MCF 10A (cell line): ENCODE measurements at places on chromosomes 5 and 9.

DNA sequence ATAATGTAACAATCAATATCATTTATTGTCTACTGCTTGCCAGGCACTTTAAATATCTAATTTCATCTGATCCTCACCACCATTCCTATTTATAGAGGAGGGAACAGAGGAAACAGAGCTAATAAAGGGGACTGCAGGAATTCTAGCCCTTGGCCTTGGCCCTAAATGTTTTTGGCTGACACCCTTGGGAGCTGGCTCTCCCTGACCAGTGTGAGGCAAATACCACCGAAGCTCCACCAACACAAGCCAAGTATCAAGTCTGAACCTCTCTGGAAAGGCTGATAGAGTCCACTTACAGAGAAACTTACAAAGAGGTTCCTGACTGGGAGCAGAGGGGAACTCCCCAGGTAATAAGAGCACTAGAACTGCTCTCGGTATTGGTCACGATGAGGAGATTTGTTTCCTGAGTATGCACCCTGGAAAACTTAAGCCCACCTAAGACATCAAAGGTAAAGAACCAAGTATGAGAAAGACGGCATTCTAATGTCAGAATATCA is 243.1 kb upstream of the PANK3 start:
- no peak overlapping the region for H3K4me3 ChIP-seq
- H3K27me3 ChIP-seq, result no peaks in the 10 kb centered on the region
- no peaks in the 10 kb centered on the region for H3K4me1 ChIP-seq
- H3K36me3 ChIP-seq, result no peaks in the 10 kb centered on the region
- no peak overlapping the region for H3K27ac ChIP-seq
- no peak for DNase-seq

DNA sequence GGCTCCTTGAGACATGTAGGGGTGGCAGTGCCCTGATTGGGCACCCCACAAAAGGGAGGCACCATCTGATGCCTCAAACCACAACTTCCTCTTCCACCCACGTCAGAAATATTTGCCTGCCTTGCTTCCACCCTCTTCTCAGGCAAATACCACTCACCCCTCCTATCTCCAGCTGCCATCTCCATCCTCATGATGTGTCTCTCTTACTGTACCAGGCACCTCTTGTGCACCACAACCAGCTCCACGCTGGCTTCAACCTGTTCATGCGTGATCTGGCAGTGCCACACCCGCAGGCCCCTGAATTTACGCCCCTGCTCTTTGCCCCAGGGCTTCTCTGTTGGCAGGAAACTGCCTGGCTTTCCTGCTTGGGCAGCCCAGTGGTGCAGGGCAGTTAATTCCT is 87.8 kb upstream of the HSPA9 start:
- no peak overlapping the region for H3K27ac ChIP-seq
- peaks cover 29% of the 10 kb centered on the region for H3K4me1 ChIP-seq
- H3K27me3 ChIP-seq, result no peaks in the 10 kb centered on the region
- no peak overlapping the region for H3K4me3 ChIP-seq

DNA sequence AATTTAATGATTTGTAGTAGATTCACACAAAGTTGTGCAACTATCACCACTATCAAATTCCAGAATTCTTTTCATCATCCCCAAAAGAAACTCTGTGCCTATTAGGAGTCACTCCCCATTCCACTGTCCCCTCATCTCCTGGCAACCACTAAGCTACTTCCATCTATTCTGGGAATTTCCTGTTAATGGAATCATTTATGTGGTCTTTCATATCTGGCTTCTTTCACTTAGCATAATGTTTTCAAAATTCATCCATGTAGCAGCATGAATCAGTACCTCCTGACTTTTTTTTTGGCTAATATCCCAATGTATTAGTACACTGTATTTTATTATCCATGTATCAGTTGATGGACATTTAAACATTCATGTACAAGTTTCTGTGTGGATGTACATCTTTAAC is 157.6 kb downstream of the TTC39B start:
- H3K27ac ChIP-seq, result no peak overlapping the region
- H3K27me3 ChIP-seq, result no peaks in the 10 kb centered on the region
- no peak for DNase-seq
- H3K4me3 ChIP-seq, result no peak overlapping the region
- H3K4me1 ChIP-seq, result peaks cover 14% of the 10 kb centered on the region
- no peaks in the 10 kb centered on the region for H3K36me3 ChIP-seq

- no peak overlapping the region for H3K4me3 ChIP-seq
- H3K27ac ChIP-seq, result no peak overlapping the region
- DNase-seq, result peak; percentile 58
- H3K27me3 ChIP-seq, result no peaks in the 10 kb centered on the region
- H3K36me3 ChIP-seq, result no peaks in the 10 kb centered on the region
Observed at GRCh38 chr9:811106-811531, 30.4 kb upstream of the DMRT1 start.

GRCh38 chr5:104815212-104815611 is 1252.6 kb upstream of the NUDT12 start:
- H3K36me3 ChIP-seq, result no peaks in the 10 kb centered on the region
- no peak overlapping the region for H3K27ac ChIP-seq
- H3K27me3 ChIP-seq, result no peaks in the 10 kb centered on the region
- H3K4me1 ChIP-seq, result no peaks in the 10 kb centered on the region

GRCh38 chr9:134220311-134220710 is 55.9 kb upstream of the RNU6ATAC start:
- DNase-seq, result no peak
- no peak overlapping the region for H3K4me3 ChIP-seq
- H3K36me3 ChIP-seq, result peaks cover 6% of the 10 kb centered on the region
- H3K27ac ChIP-seq, result no peak overlapping the region
- no peaks in the 10 kb centered on the region for H3K4me1 ChIP-seq
- H3K27me3 ChIP-seq, result peaks cover 28% of the 10 kb centered on the region

DNA sequence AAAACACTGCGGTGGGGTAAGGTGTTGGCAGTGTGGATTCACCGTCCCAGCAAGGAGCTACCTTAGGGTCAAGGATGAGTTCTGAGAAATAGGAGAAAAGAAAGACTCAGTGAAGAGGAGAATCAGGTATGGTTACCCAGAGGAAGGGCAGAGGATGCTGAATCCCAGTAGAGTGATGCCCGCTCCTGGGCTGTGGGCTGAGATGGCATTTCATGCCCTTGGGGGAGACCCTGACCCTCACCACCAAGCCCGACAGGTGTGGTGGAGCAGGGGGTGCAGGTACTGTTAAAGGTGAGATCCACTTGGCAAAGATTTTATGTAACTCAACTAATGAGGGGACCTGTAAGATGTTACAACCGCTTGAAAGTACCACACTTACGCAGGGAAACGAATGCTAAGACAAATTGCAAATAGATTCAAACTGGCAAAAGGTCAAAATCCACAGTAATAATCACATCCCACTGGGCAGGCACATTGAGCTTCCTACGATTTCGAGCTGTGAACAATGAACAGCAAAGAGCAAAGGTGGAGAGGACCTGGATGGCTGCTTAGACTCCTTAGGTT is 2.1 kb downstream of the RNU6ATAC start:
- no peaks in the 10 kb centered on the region for H3K27me3 ChIP-seq
- no peak for DNase-seq
- no peak overlapping the region for H3K4me3 ChIP-seq

GRCh38 chr9:115036691-115037090 is 81.3 kb downstream of the TNC start:
- peaks cover 6% of the 10 kb centered on the region for H3K36me3 ChIP-seq
- peak overlapping the region; percentile 70 for H3K27ac ChIP-seq
- H3K27me3 ChIP-seq, result no peaks in the 10 kb centered on the region

- H3K27ac ChIP-seq, result peak overlapping the region; percentile 75
- H3K36me3 ChIP-seq, result peaks cover 7% of the 10 kb centered on the region
- H3K4me3 ChIP-seq, result no peak overlapping the region
- peak; percentile 60 for DNase-seq
- H3K27me3 ChIP-seq, result no peaks in the 10 kb centered on the region
- peaks cover 29% of the 10 kb centered on the region for H3K4me1 ChIP-seq
Observed at GRCh38 chr5:143217065-143217803, 186.3 kb downstream of the NR3C1 start.

- no peaks in the 10 kb centered on the region for H3K27me3 ChIP-seq
- no peaks in the 10 kb centered on the region for H3K36me3 ChIP-seq
- DNase-seq, result peak; percentile 41
- peaks cover 48% of the 10 kb centered on the region for H3K4me1 ChIP-seq
- peak overlapping the region; percentile 28 for H3K4me3 ChIP-seq
Observed at GRCh38 chr9:112755016-112755427, 4.5 kb downstream of the SNX30 start.
